Pancreas (tissue), 10 donors: ENCODE measurements at places on chromosomes 11 and 22. TPM values are rescaled to one million over a fixed set of nuclear protein-coding genes. Genes with fewer than 3 reads are reported as not detected.

DNA sequence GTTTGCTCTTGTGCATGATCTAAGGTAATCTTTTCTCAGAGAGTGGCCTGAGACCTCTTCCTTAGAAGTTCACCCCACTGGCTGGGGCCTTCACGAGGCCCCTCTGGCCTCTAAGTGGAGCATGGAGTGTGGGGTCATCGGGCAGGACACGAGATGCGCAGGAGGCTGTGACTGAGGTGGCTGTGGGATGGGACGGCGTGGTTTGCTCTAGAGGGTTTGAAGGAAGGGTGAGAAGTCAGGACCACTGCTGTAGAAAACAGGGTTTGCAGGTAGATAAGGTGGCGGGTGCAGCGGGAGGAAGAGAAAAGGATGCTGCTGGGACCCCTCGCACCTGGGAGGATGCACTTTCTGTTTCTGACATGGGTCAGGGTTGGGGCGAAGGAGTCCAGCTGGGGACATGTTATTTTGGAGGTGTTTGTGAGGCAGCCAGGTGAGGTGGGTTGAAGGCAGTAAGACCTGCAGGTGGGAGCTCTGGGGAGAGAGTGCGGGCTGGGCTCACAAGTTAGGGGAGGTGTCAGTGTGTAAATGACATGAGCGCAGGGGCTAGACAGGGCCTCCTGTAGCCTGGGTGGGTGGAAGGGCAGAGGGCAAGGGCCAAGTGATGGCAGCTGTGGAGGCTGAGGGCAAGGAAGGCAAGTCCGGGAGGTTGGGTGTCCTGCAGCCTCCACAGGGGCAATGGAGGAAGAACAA, 62.5 kb downstream of the KCNQ1 start:
- H3K4me3 ChIP-seq = no peak overlapping the region
- no peaks in the 10 kb centered on the region for H3K36me3 ChIP-seq
- no peaks in the 10 kb centered on the region for H3K27me3 ChIP-seq

DNA sequence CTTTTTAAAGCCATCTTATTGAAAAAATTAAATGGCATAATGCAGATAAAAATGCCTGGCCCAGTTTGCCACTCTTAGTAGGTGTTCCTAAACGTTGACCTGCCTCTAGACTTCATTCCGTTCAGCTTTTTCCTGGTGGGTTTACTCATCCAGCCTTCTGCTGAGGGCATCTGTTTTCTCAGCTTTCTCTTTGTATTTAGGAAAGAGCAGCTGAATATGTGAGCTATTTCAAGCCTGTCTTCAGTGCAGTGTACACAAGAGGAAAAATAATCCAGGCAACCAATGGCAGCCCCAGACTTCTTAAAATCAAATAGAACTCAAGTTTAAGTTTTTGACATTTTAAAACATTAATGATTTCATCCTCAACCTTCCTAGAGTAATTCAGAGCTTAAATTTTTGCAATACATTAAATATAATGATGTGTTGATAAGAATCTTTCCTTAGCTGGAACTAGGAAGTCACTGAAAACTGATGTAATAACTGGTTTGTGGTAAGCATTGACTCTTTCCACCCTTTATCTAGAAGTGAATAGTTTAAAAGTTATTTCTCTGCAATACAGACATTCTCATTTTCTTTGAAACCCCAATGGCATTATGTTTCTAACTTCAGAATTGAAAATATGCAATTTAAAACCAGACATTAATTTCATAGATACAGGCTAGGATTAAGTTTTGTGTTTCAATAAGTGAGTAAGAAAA, 165.4 kb downstream of the AASDHPPT start:
- DNase-seq = no peak
- peaks cover 24% of the 10 kb centered on the region for H3K4me1 ChIP-seq
- no peaks in the 10 kb centered on the region for H3K27me3 ChIP-seq

GRCh38 chr22:47198801-47199251, 436.4 kb downstream of the TBC1D22A start:
- no peaks in the 10 kb centered on the region for H3K27me3 ChIP-seq
- peaks cover 8% of the 10 kb centered on the region for H3K4me1 ChIP-seq
- no peaks in the 10 kb centered on the region for H3K36me3 ChIP-seq
- no peak overlapping the region for H3K4me3 ChIP-seq
- no peak for DNase-seq

DNA sequence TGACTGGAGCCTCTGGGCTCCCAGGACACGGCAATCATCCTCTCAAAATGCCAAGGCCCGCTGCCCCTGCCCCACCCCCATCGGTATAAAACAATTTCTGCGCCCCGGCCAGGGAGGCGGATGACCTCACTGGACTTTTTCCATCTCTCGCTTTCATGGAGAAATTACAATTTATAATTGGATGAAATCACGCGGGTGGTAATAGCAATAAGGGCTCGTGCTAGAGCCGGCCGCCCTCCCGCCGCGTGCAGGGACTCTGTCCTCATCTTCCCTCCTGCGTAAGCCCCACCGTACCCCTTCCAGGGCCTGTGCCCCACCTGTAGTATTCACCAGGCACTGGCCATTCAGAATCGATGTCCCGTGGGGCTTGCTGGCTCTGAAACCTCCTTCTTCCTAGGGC, 64.5 kb downstream of the MACROD1 start:
- H3K4me1 ChIP-seq = no peaks in the 10 kb centered on the region
- H3K36me3 ChIP-seq = no peaks in the 10 kb centered on the region
- H3K27ac ChIP-seq = no peak overlapping the region
- H3K27me3 ChIP-seq = no peaks in the 10 kb centered on the region

DNA sequence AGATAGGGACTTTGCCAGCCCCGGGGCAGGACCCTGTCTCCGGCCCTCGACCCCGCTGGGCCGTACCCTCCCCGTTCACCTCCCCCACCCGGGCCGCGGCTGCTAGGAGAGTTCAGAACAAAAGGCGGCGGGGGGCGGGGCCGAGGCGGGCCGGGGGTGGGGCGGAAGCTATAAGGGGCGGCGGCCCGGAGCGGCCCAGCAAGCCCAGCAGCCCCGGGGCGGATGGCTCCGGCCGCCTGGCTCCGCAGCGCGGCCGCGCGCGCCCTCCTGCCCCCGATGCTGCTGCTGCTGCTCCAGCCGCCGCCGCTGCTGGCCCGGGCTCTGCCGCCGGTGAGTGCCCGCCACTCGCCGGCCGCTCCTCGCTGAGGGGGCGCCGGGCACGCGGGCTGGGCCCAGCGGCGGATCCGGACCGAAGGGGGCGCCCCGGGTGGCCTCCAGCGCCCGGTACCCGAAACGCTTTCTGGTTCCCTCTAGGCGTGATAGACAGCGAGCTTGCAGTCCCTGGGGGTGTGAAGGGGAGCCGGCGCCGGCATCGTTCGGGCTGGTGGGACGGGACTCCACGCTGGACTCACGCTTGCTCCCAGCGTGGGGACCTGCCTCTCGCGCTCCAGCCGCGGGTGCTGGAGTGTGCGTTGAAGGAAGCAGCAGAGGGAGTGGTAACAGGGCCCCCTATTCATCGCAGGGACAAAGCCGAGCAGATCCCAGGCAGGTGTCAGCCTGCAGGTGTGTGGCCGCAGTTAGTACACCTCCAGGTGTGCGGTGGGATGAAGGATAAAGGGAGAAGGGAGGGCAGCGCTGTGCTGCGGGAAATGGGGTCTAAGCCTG, at the start of gene MMP11:
Gene MMP11 (plus strand): TSS at position 201 of the 825 bp plus-strand sequence. CDS start 22 bp downstream, at position 223.
- H3K27ac ChIP-seq = no peak within 1 kb of the TSS
- DNase-seq = peak; percentile 83
- no peaks in the 10 kb centered on the region for H3K4me1 ChIP-seq
- H3K27me3 ChIP-seq = no peaks in the 10 kb centered on the region
- H3K36me3 ChIP-seq = no peaks in the 10 kb centered on the region

- no peak overlapping the region for H3K27ac ChIP-seq
- H3K4me3 ChIP-seq = peak overlapping the region; percentile 48
- H3K36me3 ChIP-seq = no peaks in the 10 kb centered on the region
Measured at GRCh38 chr22:50326225-50326955, 422 bp downstream of the DENND6B start.

- no peaks in the 10 kb centered on the region for H3K36me3 ChIP-seq
- H3K27ac ChIP-seq = no peak overlapping the region
- H3K4me3 ChIP-seq = no peak overlapping the region
- no peak for DNase-seq
Measured at GRCh38 chr11:114614127-114614720, 18.6 kb upstream of the NXPE4 start.

DNA sequence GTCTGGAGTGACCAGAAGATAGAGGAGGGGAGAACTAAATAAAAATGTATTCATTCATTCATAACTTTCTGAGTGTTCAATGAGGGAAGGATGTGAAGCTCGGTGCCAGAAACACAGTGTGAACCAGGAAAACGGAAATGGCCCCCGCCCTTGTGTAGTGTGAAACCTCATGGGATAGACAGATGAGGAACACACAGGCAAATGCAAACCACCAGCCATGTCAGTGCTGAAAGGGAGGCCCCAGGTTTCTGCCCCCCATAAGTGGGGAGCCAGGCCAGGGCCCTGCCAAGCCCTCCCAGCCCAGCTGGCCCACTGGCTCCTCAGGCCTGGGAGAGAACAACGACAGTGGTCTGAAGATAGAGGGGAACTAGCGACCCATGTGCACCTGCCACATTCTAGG, 30.5 kb downstream of the LARGE1 start:
- no peaks in the 10 kb centered on the region for H3K36me3 ChIP-seq

DNA sequence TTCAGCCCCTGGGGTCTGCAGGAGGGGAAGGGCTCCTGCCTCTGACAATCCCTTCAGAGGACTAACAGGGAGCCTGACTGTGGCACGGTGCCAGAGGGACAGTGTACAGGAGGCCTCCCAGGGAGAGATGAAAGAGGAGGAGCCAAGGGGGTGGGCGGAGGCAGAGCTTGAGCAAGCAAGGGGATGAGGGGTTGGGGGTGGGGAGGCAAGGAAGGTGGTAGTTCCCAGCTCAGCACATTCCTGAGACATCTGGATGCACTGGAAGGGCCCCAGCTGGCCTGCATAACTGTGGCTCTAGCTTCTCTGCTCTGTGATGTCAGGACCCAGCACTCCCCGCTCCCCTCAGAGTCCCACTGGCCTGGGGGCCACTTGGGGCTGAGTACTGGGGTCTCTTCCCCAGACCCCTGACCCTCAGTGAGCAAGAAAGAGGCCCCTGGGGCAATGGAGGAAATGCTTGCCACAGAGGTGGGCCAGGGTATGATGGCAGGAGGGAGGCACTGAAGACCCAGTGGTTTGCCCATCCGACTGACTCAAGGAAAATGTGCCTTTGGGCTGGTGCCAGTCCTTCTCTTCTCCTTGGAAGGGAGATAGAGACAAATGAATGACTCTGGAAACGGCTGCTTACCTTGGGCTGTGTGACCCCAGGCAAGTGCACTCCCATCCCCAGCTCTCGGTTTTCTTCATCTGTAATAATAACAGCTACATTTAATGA, 13.3 kb downstream of the CREB3L1 start:
- no peak overlapping the region for H3K4me3 ChIP-seq
- H3K4me1 ChIP-seq = no peaks in the 10 kb centered on the region
- H3K27me3 ChIP-seq = no peaks in the 10 kb centered on the region
- H3K36me3 ChIP-seq = no peaks in the 10 kb centered on the region

GRCh38 chr22:23613193-23613972, 18.7 kb downstream of the DRICH1 start:
- no peak for DNase-seq
- no peak overlapping the region for H3K27ac ChIP-seq
- no peaks in the 10 kb centered on the region for H3K27me3 ChIP-seq
- H3K4me3 ChIP-seq = no peak overlapping the region
- H3K36me3 ChIP-seq = no peaks in the 10 kb centered on the region

DNA sequence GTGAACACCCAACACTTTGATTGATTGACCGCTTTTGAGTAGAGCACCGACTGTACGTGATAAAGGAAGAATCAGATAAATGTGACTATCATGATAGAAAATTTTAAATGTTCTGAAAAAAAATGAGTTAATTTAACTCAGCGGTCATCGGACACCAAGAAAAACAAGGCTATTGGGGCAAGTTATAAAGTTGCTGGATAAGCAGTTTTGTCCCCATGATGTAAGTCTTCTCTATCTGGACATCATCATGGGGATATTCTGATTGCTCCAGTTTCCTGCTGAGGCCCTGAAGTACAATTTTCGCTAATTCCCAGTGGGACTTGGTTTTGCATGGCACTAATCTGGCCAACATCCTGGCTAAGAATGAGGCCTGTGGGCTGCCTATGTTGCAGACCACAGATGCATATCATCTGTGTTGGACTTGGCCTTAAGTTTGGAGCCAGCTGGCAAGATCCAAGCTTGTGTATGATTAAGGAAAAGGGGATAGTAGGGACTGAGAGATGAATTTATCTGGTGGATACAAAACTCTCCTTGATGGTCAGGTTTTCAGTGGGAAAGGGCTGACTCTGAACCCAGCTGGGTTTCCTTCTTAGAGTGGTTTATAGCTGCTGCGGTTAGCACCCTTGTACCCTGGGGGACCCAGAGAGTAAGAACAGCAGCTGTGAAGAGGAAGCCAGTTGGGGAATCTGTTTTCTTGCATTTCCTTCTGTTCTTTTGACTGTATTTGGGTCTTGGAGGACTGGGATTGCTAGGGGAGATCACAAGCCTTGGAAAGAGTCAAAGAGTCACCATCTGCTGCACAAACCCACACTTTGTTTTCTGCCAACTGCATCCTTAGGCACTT, 118.3 kb downstream of the SEZ6L start:
- H3K4me1 ChIP-seq = no peaks in the 10 kb centered on the region
- H3K27me3 ChIP-seq = no peaks in the 10 kb centered on the region
- H3K27ac ChIP-seq = no peak overlapping the region
- no peak overlapping the region for H3K4me3 ChIP-seq
- no peaks in the 10 kb centered on the region for H3K36me3 ChIP-seq

GRCh38 chr11:102186551-102187191, 76.4 kb downstream of the YAP1 start:
- no peaks in the 10 kb centered on the region for H3K27me3 ChIP-seq
- no peak overlapping the region for H3K4me3 ChIP-seq
- no peaks in the 10 kb centered on the region for H3K4me1 ChIP-seq
- DNase-seq = no peak

DNA sequence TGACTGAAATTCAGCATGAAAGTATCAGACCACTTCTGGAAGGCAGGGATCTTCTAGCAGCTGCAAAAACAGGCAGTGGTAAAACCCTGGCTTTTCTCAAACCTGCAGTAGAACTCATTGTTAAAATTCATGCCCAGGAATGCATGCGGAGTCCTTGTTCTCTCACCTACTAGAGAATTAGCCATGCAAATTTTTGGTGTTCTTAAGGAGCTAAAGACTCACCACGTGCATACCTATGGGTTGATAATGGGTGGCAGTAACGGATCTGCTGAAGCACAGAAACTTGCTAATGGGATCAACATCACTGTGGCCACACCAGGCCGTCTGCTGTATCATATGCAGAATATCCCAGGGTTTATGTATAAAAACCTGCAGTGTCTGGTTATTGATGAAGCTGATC, 19.1 kb downstream of the ZBTB44 start:
- DNase-seq = no peak
- H3K27ac ChIP-seq = no peak overlapping the region
- H3K4me3 ChIP-seq = no peak overlapping the region
- no peaks in the 10 kb centered on the region for H3K36me3 ChIP-seq

- no peak for DNase-seq
- H3K36me3 ChIP-seq = no peaks in the 10 kb centered on the region
- no peak overlapping the region for H3K4me3 ChIP-seq
- no peaks in the 10 kb centered on the region for H3K27me3 ChIP-seq
Measured at GRCh38 chr22:44005524-44005923, 18.6 kb upstream of the PARVB start.

- H3K27me3 ChIP-seq = no peaks in the 10 kb centered on the region
- no peak overlapping the region for H3K4me3 ChIP-seq
- no peak overlapping the region for H3K27ac ChIP-seq
- DNase-seq = no peak
- peaks cover 11% of the 10 kb centered on the region for H3K36me3 ChIP-seq
Measured at GRCh38 chr11:114441921-114442320, 2.7 kb downstream of the REXO2 start.

Gene DRD2
- polyA plus RNA-seq = 0.63 TPM

Gene FOLR3
- polyA plus RNA-seq = not detected

Gene OR8H2
- not detected for polyA plus RNA-seq

Gene DRAP1
- polyA plus RNA-seq = 58.8 TPM

Gene APOL1
- 5.4 TPM for polyA plus RNA-seq

Gene KRTAP5-10
- 0.31 TPM for polyA plus RNA-seq

Gene FAM227A
- 0.77 TPM for polyA plus RNA-seq
